ENCODE measurements at places on chromosomes 4 and X.
A peak's percentile ranks its signal among the peaks of the same experiment; 100 is the strongest.

GRCh38 chr4:80393246-80393969 is 57.9 kb downstream of the CFAP299 start:
- no peak for DNase-seq

DNA sequence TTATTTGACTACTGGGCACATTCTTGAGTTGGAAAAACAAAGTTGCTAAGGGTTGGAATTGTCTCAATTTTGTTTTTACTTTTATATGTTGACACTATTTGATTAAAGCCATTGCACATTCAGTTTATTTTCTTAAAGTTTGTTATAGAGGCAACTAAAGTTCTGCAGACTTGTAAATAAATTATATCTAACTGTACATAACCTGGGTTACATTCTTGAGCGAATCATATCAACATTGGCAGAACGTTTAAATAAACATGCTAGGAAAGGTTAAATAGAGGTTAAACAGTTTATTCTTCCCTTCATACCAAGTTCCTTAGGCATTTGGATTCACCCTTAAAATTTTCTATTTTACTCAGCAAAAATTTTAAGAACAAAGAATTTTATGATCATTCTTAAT is 74.5 kb downstream of the UCHL1 start:
- no peak for DNase-seq

DNA sequence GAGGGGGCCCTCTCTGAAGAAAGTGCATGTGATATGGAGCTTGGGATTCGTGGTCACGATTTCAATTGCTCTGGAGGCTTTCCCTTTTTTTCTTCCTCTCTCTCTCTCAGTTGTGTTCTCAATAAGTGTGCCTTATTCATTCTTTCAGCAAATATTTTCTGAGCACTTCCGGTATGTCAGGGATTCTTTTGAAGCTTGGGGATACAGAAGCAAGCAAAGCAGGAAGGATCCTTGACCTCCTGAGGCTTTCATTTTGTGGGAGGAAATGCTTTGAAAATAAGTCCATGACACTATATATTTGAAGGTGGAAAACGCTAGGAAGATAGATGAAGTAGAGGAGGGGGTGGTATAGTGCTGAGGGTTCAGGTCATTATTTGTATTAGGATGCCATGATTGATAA is 12.6 kb upstream of the GABRE start:
- no peak for DNase-seq

DNA sequence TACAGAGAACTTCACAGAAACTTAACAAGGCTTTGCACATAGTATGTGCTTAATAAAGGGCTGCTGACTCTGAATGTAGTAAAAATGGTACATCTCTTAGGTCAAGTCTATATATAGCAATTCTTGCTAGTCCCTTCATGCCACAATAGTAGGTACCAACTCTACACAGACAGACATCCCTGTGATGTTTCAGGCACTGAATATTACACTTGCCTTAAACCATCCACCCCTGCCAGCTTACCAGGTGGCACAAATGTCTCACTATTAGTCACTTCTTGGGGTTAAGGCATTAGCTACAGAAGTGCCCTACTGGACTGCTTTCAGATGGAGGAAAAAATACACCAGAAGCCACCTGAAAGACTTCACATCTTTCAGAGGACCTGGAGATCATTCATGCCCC is 86.3 kb upstream of the CITED1 start:
- DNase-seq, result no peak

DNA sequence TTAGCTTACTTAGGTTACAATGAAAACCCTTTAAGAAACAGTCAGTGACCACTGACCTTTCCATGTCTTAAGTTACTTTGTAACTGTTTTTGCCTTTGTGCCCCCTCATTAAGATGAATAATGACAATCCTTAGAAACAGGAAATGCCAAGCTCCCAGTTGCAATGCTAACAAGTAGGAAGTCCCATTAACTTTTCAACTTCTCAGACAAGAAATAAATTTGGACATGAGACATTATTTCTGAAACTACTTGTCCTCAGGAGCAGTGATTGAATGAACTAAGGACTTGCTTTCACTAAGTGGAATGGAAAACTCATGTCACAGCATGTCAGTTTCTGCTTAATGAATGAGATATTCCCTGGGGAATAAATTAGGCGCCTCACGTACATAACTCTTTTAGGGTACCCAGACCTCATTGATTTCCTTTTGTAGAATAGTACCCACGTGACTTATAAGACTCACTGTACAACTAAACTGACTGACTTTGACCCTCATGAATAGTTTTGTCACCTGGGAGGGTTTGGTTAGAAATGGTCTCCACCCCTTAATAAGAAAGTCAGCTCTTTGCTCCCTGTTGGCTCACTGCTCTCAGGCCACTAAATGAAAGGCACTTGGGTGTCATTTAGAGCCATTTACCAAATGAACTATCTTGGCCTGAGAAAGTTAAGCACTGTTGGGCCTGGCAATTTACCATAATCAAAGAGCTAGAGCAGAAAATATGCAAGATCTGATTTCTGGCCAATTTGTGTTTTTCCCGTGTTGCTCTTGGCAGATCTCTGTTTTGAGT is 383.9 kb downstream of the RPA4 start:
- no peak for DNase-seq

GRCh38 chrX:39819921-39820849 is 277.6 kb downstream of the BCOR start:
- DNase-seq, result no peak

DNA sequence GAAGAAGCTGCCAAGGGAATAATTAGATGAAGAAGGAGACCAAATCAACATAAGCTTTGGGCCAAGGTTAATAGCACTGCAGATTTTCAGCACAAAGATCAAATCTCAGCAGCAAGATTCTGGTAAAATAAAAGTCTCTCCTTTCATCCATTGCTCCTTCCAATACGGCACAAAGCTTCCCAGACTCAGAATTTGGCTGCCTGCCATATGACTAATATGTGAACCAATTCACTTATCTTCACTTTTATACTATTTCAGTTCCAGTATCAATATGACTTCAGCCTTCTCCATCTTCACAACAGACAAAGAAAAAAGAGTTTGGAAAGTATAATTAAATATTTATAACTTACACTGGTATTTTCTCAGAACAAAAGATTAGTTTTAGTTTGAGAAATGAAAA is 978.3 kb upstream of the GRID2 start:
- DNase-seq, result no peak

GRCh38 chr4:81472281-81473182 is 825 bp upstream of the RASGEF1B start:
- DNase-seq, result peak; percentile 30

DNA sequence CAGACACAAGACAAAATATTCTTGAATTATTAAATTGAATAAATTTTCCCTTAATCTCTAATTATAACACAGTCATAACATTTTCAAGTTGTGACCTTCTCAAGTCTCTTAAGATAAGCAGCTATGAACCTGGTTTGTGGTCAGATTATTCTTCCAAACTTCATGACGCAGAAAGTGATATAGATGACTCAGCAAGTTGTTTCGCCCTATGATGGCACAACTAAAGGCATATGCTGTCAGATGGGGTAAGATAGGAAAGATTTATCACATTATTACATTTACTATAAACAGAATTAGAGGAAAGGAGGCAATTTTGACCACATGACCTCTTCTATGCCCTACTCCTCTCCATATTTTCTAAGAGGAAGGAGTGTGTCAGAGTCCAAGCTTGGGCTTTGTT is 4.6 kb upstream of the DCAF12L2 start:
- no peak for DNase-seq

GRCh38 chr4:46886711-46887110 is 22.3 kb downstream of the COX7B2 start:
- DNase-seq, result no peak

- DNase-seq, result no peak
Measured at GRCh38 chr4:79563219-79563618, 155.2 kb upstream of the GK2 start.

- no peak for DNase-seq
Measured at GRCh38 chr4:141570290-141570689, 66.1 kb upstream of the IL15 start.

GRCh38 chrX:53595266-53595810 is 91.2 kb downstream of the HUWE1 start:
- DNase-seq, result no peak

- DNase-seq, result no peak
Measured at GRCh38 chr4:84221704-84222103, 277.4 kb downstream of the NKX6-1 start.

GRCh38 chrX:10126044-10126443 is 30.7 kb upstream of the CLCN4 start:
- DNase-seq, result no peak

DNA sequence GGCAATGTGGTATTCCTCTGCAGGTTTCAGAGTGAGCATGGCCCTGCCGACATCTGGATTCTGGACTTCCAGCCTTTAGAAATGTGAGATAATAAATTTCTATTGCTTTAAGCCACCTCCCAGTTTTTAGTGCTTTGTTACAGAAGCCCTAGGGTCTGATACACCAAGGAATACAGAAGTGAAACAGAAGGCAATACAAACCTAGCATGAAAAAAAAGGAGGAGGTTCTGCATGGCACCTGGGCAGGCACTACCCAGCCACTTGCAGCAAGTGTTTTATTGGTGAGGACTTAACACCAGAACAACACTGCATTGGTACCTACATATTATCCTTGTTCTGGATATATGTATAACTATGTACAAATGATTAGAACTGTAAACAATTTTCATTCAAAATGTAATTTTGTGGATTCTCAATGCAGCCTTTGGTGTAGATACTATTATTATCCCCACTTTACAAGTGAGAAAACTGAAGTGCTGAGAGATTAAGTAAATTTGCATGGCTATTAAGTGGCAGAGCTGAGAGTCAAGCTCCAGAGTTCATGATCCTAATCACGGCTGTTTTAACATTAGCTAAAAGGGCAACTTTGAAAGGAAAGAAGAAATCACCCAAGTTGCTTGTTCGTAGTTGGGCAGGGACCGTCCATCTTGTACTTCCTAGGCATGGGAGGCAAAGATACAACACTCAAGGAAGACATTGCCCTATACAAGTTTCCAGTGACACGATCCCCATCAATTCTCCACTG is 71.8 kb downstream of the IL21 start:
- no peak for DNase-seq

GRCh38 chrX:5936438-5936837 is 292.2 kb downstream of the NLGN4X start:
- no peak for DNase-seq

GRCh38 chrX:41561045-41561444 is 113.9 kb downstream of the NYX start:
- DNase-seq, result peak; percentile 57

- DNase-seq, result no peak
Measured at GRCh38 chrX:153499876-153500275, 5.1 kb downstream of the BGN start.

GRCh38 chrX:17527922-17528321 is 152.9 kb downstream of the NHS start:
- no peak for DNase-seq

- no peak for DNase-seq
Measured at GRCh38 chr4:95547715-95548471, 880 bp downstream of the UNC5C start.

DNA sequence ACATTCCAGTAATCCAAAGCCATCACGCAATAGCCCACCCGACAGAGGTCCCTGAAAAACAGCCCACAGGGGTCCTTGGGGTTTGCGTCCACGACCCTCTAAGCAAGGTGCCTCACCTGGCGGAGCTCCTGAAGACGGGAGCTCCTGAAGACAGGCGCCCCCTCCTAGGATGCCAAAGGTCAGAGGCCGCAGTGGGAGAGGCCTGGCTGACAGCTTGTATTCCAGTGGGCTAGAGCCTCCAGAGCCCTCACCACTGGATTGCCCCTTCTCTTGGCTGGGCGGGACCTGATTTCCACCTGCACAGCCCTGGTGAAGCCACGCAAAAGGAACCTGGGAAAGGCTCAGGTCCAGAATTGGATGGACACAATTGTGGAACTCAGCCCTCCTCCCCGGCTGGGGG is 29.7 kb upstream of the WFS1 start:
- DNase-seq, result no peak

- no peak for DNase-seq
Measured at GRCh38 chr4:175871774-175872405, 59.8 kb upstream of the GPM6A start.

- no peak for DNase-seq
Measured at GRCh38 chrX:108735091-108735678, 1.2 kb downstream of the IRS4 start.

- no peak for DNase-seq
Measured at GRCh38 chrX:39258331-39258730, 457.1 kb downstream of the MID1IP1 start.

DNA sequence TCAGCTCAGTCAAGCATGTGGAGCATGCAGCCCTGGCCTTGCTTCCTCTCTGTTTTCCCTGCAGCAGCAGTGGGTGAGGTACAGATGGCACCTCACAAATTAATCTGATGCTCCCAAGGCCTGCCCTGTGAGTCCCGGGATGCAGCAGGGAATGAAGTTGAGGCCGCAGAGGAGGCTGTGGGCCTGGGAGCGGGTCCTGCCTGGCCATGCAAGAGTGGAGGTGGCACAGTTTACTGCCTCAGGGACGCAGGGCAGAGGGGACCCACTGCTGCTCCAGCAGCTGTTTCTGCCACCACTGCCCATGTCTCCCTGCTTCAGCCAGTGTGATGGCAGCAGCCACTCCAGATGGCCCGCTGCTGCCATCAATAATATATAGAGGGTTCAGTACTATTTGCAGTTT is 474.6 kb downstream of the EPHA5 start:
- DNase-seq, result no peak

- DNase-seq, result no peak
Measured at GRCh38 chr4:147118528-147118927, 172.9 kb upstream of the TTC29 start.

- no peak for DNase-seq
Measured at GRCh38 chr4:104906276-104906675, 240.4 kb upstream of the TET2 start.

GRCh38 chr4:139243448-139244365 is 36.3 kb downstream of the MGARP start:
- DNase-seq, result no peak

GRCh38 chrX:86002076-86002896 is 45.1 kb downstream of the CHM start:
- peak; percentile 30 for DNase-seq

DNA sequence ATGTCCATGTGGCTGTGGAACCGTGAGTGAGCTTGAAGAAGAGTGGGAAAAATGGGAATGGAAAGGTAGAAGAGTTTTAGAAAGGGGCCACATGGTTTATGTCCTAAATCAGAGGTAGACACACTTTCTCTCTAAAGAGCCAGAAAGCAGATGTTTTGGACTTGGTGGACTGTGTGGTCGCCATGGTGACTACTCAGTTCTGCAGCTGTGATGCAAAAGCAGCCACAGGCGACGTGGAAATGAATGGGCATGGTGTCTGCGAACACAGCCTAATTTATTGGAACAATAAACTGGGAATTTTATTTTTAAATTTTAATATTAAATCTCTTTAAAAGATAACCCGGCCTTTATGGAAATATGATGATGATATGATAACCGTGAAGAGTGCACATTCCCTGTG is 386.0 kb upstream of the FAT1 start:
- no peak for DNase-seq

- DNase-seq, result no peak
Measured at GRCh38 chr4:52369649-52370048, 289.5 kb downstream of the USP46 start.

- DNase-seq, result no peak
Measured at GRCh38 chr4:70613306-70614183, 15.0 kb upstream of the ENAM start.

Data from activated CD4-positive, alpha-beta memory T cell treated with anti-CD3 and anti-CD28 coated beads, Interleukin-2, amount 10 ng/mL, durations not matched to agents 7 days and 5 days (primary cell).